Activated CD4-positive, alpha-beta memory T cell treated with anti-CD3 and anti-CD28 coated beads for 36 hours (primary cell): ENCODE measurements at places on chromosomes 1 and 21. TPM values are rescaled to one million over a fixed set of nuclear protein-coding genes. Genes with fewer than 3 reads are reported as not detected.

Gene TDRKH
- 32.4 TPM for total RNA-seq

Gene FAM78B
- 0.24 TPM for total RNA-seq

Gene FAM151A
- total RNA-seq, result not detected

Gene APCS
- not detected for total RNA-seq

Gene GBP5
- total RNA-seq, result 95.1 TPM

Gene RNU1-4
- 1,390 TPM for total RNA-seq

Gene TIE1
- not detected for total RNA-seq

Gene BATF3
- total RNA-seq, result 320 TPM

Gene BGLAP
- 0.90 TPM for total RNA-seq

- H3K27ac ChIP-seq, result peak overlapping the region; percentile 94
- peaks cover 22% of the 10 kb centered on the region for H3K36me3 ChIP-seq
- H3K4me3 ChIP-seq, result peak overlapping the region; percentile 63
- H3K4me1 ChIP-seq, result peaks cover 58% of the 10 kb centered on the region
- peaks cover 3% of the 10 kb centered on the region for H3K27me3 ChIP-seq
- DNase-seq, result peak; percentile 77
These were observed 22.0 kb upstream of the BATF3 start for GRCh38 chr1:212721388-212722247.

DNA sequence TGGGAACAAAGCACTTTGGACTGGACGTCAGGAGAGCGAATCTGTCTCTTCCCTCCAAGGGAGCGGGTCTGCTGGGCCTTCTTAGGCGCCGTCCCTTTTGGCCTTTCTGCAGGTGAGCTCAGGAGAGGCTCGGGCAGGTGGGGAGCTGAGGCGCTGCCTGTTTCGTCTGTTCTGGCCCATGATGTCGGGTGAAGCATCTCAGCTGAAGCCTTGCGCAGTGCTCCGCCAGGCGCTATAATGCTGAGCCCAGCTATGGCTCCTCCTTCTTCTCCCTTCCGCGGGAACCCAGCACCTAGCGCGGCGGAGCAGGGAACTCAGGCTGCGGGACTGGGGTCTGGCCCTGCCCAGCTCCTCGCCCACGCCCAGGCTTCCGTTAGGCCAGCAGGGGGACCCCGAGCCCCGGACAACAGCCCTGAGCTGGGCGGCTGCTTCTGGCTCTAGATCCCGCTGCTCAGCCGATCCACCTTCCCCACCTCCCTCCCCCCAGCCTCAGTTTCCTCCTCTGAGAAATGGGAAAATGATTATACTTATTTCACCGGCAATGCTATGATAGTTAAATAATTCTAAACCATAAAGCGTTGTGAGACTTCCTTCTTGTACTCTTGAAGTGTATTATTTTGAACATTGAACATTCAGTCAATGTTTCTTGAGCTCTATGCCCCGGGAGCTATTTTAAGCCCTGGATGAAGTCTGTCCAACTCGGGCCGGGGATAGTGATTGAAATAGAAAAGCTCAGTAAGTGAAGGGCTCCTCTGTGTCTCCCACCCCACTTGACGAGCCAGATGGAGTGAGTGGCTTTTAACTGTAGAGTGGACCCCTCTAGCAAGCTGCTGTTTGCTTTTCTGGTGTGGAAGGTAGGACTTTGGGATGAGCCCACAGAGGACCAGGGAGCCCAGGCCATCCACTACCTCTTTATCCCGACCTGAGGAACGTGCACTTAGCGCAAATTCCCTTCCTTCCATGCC, 9.6 kb upstream of the ADORA1 start:
- H3K27ac ChIP-seq, result no peak overlapping the region
- H3K27me3 ChIP-seq, result peaks cover 35% of the 10 kb centered on the region
- peak; percentile 58 for DNase-seq
- H3K4me3 ChIP-seq, result no peak overlapping the region

- peak overlapping the region; percentile 76 for H3K27ac ChIP-seq
- H3K27me3 ChIP-seq, result no peaks in the 10 kb centered on the region
- peaks cover 65% of the 10 kb centered on the region for H3K36me3 ChIP-seq
- DNase-seq, result peak; percentile 80
- H3K4me1 ChIP-seq, result peaks cover 72% of the 10 kb centered on the region
- no peak overlapping the region for H3K4me3 ChIP-seq
These were observed 34.3 kb upstream of the PPP1R15B start for GRCh38 chr1:204445860-204446412.

DNA sequence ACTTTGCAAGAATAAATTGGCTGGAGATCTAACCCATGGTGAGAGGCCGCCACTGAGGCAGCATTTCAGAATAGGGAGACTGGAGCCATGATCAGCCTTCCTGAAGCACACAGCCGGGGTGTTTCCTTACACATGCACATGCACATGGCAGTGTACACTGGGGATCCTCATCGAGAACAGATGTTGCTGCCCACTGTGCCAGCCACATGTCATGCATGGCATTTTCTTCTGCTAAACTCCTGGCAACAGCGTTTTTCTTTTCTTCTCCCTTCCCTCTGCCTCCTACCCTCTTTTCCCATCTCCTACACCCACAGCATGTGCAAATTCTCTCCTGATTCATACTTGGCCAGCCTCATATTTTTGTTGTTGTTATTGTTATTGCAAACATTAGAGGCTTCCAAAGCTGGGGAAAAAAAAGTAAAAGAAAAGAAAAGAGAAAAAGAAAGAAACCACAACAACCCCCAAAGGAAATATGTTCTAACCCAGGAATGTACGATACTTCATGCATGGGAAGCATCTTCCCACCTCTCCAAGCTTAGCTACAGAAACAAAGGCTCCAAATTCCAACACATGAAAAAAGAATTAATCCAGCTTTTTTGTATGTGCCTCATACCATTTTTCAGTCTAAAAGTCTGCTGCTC, 344.0 kb downstream of the ASTN1 start:
- H3K27ac ChIP-seq, result no peak overlapping the region
- H3K4me3 ChIP-seq, result no peak overlapping the region
- DNase-seq, result no peak
- no peaks in the 10 kb centered on the region for H3K36me3 ChIP-seq

DNA sequence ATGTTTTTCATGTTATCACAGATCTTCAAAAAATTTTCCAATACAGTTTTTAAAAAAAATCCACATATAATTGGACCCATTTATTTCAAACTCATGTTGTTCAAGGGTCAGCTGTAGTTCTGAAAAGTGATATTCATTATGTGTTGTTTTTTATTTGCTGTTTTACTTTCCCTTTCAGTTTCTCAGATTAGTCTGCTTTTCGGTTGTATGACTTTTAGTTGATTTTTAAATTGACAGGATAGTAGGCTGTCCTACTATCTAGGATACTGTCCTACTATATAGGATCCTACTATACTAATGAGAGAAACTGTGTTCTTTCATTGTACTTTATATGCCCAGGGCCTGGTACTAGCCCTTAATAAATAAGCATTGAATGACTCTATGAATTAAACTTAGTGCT, 33.6 kb upstream of the GPR52 start:
- DNase-seq, result no peak
- no peaks in the 10 kb centered on the region for H3K27me3 ChIP-seq
- H3K4me3 ChIP-seq, result no peak overlapping the region
- peaks cover 7% of the 10 kb centered on the region for H3K36me3 ChIP-seq
- H3K4me1 ChIP-seq, result peaks cover 28% of the 10 kb centered on the region
- no peak overlapping the region for H3K27ac ChIP-seq

- H3K4me3 ChIP-seq, result no peak overlapping the region
- DNase-seq, result peak; percentile 31
- peaks cover 5% of the 10 kb centered on the region for H3K4me1 ChIP-seq
- peaks cover 6% of the 10 kb centered on the region for H3K27me3 ChIP-seq
- no peaks in the 10 kb centered on the region for H3K36me3 ChIP-seq
These were observed 28.1 kb downstream of the RNF187 start for GRCh38 chr1:228515200-228515834.

DNA sequence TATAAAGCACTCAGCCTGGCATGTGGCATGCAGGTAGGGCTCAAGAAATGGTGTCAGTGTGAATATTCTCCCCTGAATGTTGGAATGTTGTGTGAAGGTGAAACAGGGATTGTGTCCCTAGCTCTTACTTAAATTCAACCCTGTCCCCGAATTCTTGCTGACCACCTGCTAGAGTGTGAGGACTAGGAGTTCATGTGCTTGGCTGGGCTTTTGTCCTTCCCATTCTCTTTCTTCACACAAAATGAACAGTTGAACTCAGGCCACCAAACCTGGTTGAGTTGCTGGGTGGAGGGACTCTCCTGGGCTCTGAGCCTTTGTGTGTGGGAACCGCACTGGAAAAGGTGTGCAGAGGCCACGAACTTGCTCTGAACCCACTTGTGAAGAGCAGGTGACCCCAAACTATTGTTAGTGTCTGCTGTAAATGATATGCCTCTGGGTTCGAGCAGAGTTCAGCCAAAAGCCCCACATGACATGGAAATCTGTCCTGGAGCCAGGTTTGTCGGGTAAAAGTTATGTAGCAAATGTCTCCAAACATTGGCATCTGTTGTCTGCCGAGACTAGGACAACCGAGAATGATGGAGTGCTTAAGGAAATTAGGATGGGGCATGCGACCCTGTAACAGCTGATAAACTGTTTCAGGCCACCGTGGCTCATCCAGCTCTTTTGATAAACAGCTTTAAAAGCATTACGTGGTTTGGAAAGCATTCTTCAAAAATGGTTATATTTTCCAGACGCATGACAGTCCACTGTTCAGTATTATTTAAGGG, 144.2 kb downstream of the DHRS3 start:
- H3K27ac ChIP-seq, result peak overlapping the region; percentile 95
- DNase-seq, result no peak
- no peaks in the 10 kb centered on the region for H3K27me3 ChIP-seq
- no peaks in the 10 kb centered on the region for H3K36me3 ChIP-seq
- no peak overlapping the region for H3K4me3 ChIP-seq
- peaks cover 88% of the 10 kb centered on the region for H3K4me1 ChIP-seq

DNA sequence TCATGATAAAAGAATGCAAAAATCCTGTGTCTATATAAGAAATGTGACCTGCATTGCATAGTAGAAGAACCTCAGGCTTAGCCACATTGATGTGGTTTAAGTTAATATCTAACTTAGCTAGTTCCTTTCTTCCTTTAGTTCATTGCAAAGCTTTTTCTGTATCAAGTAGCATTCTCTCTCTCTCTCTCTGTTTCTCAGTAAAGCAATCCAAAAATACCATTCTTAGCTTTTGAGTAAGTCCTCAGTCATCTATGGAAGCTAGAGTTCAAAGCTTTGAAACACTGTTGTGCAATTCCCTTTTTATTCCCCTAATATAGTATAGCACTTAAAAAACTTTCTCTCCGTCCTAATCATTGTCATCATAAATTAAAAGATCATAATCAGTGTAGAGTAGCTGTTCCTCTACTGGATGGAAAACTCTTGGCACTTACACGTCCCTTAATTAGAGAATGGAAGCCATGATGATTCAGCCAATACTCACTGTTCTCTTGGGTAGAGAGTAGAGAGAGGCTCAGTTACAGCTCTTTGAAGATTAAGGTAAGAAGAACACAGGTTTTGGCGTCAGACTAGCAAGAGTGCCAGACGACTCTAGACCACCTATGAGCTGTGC, 350.3 kb upstream of the LYPLAL1 start:
- no peak for DNase-seq
- no peaks in the 10 kb centered on the region for H3K27me3 ChIP-seq
- H3K36me3 ChIP-seq, result no peaks in the 10 kb centered on the region
- no peak overlapping the region for H3K27ac ChIP-seq
- H3K4me1 ChIP-seq, result no peaks in the 10 kb centered on the region

DNA sequence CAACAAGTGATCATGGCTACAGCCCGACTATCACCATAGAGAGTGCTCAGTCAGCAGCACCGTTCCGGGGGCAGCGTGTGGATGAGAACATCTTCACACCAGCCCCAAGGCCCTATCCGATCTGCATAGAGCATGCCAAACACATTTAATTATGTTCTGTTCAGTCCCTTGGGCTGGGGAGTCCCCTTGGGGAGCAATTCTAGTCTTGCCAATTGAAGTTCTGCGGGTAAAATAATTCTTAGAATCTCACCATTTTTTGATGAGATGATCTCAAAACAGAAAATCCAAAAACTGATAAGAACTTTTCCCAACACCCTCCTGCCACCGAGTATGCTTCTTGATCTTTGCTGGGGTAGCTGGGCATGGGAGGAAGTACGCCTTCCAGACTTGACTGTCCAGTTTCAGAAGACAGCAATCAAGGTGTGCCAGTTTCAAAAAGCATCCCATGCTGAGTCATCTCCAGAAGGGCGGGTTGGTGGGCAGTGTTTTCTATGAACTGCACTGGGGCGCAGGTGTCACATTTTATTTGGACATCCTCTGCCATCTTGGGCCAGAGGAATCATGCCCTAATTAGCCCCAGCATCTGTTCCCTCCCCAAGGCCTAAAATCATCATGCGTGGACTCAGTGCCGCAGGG, 20.8 kb upstream of the PTPRF start:
- no peak overlapping the region for H3K4me3 ChIP-seq
- H3K4me1 ChIP-seq, result peaks cover 9% of the 10 kb centered on the region
- no peak overlapping the region for H3K27ac ChIP-seq
- peak; percentile 45 for DNase-seq

GRCh38 chr1:25704267-25704691, 87.7 kb downstream of the MAN1C1 start:
- no peaks in the 10 kb centered on the region for H3K27me3 ChIP-seq
- H3K4me3 ChIP-seq, result no peak overlapping the region
- DNase-seq, result peak; percentile 50
- H3K27ac ChIP-seq, result peak overlapping the region; percentile 10
- peaks cover 2% of the 10 kb centered on the region for H3K36me3 ChIP-seq
- peaks cover 30% of the 10 kb centered on the region for H3K4me1 ChIP-seq

- DNase-seq, result no peak
- H3K27me3 ChIP-seq, result no peaks in the 10 kb centered on the region
- H3K4me1 ChIP-seq, result peaks cover 83% of the 10 kb centered on the region
- peaks cover 3% of the 10 kb centered on the region for H3K36me3 ChIP-seq
These were observed 28.7 kb downstream of the RCSD1 start for GRCh38 chr1:167658574-167659328.

GRCh38 chr1:9476790-9477463, 62.3 kb upstream of the SLC25A33 start:
- peaks cover 8% of the 10 kb centered on the region for H3K27me3 ChIP-seq
- peak overlapping the region; percentile 10 for H3K27ac ChIP-seq
- H3K4me1 ChIP-seq, result peaks cover 3% of the 10 kb centered on the region
- no peak overlapping the region for H3K4me3 ChIP-seq

DNA sequence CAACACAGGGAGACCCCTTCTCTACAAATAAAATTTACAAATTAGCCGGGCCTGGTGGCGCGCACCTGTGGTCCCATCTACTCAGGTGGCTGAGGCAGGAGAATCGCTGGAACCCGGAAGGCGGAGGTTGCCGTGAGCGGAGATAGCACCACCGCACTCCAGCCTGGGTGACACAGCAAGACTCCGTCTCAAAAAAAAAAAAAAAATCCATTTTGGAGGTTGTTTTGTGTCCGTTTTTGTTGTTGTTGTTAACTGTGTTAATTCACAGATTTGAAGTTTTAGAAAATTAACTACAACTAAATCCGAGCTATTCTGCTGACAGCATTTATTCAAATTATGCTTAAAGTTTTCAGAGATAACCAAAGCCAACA, 618 bp downstream of the CLCC1 start:
- H3K4me3 ChIP-seq, result peak overlapping the region; percentile 82
- peak; percentile 61 for DNase-seq
- peak overlapping the region; percentile 87 for H3K27ac ChIP-seq
- peaks cover 2% of the 10 kb centered on the region for H3K27me3 ChIP-seq

- peaks cover 8% of the 10 kb centered on the region for H3K4me1 ChIP-seq
- H3K27ac ChIP-seq, result no peak overlapping the region
- no peaks in the 10 kb centered on the region for H3K36me3 ChIP-seq
- no peak for DNase-seq
- peaks cover 20% of the 10 kb centered on the region for H3K27me3 ChIP-seq
These were observed 1.7 kb downstream of the PERM1 start for GRCh38 chr1:980137-980571.

GRCh38 chr1:245255783-245256182, 101.0 kb downstream of the KIF26B start:
- H3K36me3 ChIP-seq, result no peaks in the 10 kb centered on the region
- peaks cover 8% of the 10 kb centered on the region for H3K27me3 ChIP-seq
- H3K4me3 ChIP-seq, result no peak overlapping the region
